ENCODE measurements at places on chromosomes 16 and 17.
A peak's percentile ranks its signal among the peaks of the same experiment; 100 is the strongest.

DNA sequence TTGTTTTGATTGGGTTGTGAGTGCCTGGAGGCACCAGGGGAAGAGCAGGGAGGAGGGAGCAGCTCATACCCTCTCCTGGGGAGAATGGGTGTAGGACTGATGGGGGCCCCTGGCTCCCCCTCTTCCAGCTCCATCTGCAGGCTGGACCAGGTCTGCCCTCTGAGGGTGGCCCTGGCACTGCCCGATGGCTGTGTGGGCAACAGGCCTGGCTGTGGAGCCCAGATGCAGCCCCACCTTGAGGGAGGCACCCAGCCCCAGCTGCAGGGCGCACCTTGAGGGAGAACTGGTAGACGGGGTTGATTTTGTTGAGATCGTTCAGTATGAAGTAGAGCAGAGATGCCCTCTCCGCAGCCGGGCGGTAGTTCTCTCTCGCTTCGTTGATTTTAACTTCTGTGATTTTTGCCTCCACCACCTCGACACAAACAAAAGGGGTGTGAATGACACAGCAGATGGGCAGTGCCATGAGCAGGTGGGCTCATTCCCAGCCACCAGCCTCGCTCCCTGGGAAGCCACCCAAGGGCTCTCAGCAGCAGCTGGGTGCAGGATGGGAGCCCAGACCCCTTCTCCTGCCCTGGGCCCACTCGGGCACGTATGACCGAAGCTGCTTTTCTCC lies 71.6 kb downstream of the PGS1 start:
- no peak for DNase-seq

DNA sequence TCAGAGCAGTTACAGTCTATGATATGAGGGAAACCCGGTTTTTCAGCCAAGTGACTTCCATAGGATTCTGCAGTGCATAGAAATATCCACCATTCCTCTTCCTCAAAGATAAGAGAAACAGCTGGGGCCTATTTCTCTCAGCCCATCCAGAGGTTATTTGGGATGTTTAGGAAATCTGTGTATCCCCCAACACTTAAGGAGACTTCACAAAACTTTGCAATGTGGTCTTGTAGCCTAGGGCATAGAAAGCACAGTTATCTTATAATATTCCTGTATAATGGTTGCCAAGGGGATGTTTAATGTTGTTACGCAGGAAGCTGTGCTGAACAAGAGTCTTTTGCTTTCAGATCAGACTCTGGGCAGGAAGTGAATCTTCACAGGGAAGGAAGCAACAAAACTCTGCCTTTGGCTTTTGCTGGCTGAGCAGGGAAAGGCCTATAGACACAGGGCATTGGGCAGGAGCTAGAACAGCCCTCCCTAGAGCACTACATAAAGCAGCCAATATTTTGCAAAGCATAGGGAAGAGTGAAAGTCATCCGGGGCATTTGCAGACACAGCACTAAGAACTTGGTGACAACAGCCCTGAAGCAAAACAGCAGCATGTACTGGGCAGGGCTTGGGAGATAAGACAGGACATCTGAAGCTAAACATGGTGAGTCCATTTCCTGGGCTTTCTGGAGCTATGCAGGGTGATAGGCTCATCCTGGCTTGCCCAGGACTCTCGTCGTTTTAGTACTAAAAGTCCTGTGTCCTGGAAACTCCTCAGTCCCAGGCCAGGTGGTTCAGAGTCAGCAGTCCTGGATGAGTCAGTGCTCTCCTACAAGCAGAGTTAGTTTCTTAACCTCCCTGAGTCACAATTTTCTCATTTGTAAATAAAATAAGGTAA lies 18.7 kb upstream of the BEAN1 start:
- no peak for DNase-seq

DNA sequence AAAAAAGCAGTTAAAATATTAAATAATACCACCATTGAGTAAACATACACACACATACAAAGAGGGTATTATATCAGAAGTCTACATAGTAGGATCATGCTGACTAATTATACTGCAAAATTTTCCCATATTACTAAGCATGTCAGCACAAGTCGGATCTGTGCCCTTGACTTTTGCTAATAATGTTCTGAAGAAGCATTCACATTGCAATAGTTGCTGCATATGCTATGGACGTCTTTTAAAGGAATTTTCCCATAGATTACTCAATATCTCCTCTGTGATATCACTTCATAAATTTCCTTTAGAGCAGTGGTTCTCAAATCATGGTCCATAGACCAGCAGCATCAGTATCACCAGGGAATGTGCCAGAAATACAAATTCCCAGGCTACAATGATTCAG lies 110.9 kb upstream of the NUDT7 start:
- no peak for DNase-seq

DNA sequence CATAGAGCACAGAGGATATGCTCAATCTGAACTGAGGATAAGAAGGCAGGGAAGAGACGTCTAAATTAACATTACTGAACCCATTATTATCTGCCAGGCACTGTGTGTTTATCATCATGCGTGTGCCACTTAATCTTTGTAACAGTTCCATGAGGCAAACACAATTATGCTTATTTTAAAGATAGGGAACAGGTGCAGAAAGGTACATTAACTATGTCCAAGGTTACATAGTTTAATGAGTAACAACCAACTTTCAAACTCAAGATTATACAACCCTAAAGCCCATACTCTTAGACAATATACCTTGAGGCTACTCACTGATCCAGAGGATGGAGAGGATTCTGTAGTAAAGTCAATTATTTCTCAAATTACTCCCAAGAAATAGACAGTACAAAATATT lies 43.2 kb downstream of the STH start:
- no peak for DNase-seq

DNA sequence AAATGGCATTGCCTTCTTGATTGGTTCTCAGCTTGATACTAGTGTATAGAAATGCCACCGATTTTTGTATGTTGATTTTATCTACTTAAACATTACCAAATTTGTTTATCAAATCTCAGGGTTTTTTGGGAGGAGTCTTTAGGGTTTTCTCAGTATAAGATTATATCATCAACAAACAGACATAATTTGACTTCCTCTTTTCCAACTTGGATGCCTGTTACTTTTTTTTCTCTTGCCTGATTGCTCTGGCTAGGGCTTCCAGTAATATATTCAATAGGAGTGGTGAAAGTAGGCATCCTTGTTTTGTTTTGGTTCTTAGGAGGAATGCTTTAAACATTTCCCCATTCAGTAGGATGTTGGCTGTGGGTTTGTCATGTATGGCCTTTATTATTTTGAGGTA lies 29.1 kb downstream of the EFCAB13 start:
- DNase-seq = no peak

GRCh38 chr17:73359352-73359751 lies 47.6 kb upstream of the CDC42EP4 start:
- DNase-seq = no peak

DNA sequence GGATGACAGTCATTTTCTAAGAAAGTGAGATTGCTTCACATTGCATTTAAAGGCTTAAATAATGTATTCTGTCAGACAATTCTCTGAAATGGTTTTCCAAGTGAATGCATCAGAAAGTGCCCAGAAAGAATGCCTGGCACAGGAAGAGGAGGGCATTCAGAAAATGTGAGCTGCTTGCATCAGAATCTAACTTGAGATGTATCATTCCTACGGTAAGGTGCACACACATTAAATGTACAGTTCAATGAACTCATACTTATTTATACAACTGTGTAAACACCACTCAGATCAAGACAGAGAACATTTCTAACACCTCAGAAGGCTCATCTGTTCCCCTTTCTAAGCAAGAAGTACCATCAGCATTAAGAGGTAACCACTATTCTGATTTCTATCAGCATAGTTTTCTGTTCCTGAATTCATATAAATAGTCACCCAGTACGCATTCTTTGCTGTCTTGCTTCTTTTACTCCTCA lies 638.0 kb downstream of the MAF start:
- no peak for DNase-seq

DNA sequence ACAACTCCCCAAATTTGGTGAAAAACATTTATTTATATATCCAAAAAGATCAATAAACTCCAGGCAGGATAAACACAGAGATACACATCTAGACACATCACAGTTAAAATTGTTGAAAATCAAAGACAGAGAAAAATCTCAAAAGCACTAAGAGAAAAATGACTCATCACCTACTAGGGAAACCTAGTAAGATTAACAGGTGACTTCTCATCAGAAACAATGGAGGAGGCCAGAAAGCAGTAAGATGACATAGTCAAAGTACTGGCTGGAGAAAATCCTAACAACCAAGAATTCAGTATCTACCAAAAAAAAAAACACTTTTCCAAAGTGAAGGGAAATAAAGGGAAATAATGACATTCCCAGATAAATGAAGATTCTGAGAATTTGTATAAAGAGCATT lies 33.8 kb downstream of the ULK2 start:
- DNase-seq = no peak

- DNase-seq = no peak
Measured at GRCh38 chr17:19269106-19269505, 31.9 kb downstream of the EPN2 start.

GRCh38 chr16:19379838-19380237 lies 37.8 kb upstream of the TMC5 start:
- DNase-seq = no peak

DNA sequence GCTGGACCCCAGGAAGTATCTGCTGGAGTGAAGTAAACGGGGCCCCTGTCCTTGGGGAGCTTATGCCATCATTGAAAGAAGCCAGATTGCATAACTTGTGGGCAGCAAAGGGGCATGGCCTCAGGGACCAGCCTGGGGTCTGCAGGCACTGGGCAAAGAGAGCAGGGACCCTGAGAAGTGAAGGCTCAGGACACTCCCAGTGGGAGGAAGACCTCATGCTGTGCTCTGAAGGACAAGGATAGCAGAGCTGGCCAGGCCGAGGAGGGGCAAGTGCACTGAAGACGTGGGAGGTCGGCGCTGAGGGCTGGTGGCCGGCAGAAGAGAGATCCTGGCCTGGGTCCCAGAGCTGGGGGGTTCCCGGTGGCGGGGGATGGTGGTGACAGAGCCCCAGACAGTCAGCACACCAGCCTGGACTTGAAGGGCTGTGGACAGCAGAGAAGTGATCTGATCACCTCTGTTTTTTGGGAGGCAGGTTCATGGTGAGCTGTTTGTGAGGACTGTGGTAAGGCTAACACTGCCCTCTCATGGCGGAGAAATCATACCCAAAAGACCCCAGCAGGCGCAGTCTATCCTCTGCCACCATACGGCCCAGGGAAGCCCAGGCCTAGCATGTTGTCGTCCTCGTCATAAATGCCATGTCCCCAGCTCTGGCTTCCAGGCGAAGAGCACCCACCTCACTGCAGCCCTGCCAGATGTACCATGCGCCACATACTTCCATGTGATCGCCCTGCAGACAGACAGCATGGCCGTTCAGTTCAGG lies 7.1 kb upstream of the CNP start:
- DNase-seq = no peak

DNA sequence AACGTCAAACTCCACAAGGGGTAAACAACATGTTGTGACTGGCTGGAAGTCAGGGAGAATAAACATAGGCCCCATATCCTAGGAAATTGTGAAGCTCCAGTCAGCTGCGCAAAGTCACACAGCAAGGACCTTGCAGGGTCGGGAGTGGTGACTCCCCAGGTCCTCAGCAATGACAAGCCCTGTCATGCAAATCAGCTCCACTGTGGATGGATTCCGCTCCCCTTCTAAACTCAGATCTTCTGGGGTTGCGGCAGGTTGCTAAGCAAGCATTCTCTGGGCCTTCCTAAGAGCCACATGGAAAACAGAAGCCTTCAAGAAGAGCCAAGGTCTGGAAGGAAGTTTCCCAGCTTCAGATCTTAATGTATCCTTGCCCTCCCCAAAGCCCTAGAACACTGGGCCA lies 28.9 kb upstream of the MYO18A start:
- no peak for DNase-seq

- DNase-seq = no peak
Measured at GRCh38 chr16:14015948-14016347, 55.2 kb upstream of the MRTFB start.

GRCh38 chr17:61389670-61390478 lies 9.8 kb upstream of the TBX2 start:
- no peak for DNase-seq

GRCh38 chr17:78798695-78799559 lies 16.9 kb upstream of the CYTH1 start:
- no peak for DNase-seq

GRCh38 chr17:4559139-4559791 lies 1.1 kb downstream of the GGT6 start:
- DNase-seq = no peak

DNA sequence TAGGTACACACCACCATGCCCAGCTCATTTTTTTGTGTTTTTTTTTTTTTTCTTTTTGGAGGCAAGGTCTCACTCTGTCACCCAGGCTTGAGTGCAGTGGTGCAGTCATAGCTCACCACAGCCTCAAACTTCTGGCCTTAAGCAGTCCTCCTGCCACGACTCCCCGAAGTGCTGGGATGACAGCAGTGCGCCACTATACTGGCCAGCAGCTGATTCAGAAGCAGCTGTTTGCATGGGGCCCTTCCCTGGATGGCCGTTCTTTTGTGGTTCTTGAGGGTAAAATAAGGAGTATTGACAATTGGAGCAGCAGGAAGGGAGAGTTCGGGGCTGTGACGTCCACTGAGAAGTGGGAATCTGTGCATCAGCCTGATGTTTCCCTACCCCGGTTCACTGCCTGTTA lies 41.6 kb downstream of the KIAA0513 start:
- DNase-seq = no peak

DNA sequence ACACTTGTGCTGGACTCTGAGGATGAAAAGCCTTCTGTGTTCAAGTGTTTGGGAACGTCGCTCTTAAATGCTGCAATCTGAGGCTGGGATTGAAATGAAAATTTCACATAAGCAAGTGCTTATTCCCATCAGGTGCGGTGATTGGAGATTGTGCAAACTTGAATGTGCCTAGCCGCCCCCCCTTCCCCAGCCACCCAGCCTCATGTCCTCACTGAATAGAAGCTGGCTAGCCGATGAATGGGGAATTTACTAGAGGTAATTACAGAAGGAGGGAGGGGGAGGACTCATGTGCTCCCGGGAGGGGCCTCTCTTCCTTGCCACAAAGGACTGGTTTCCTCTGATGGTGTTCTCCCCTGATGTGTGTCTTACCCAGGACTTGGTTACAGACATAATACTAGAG lies 544.8 kb upstream of the EEF2KMT start:
- DNase-seq = no peak

DNA sequence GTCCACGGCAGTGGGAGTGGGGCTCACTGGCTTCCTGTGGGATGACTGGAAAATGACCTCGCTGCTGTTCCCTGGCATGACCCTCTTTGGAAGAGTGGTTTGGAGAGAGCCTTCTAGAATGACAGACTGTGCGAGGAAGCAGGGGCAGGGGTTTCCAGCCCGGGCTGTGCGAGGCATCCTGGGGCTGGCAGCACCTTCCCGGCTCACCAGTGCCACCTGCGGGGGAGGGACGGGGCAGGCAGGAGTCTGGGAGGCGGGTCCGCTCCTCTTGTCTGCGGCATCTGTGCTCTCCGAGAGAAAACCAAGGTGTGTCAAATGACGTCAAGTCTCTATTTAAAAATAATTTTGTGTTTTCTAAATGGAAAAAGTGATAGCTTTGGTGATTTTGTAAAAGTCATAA lies 7.8 kb upstream of the RNF213 start:
- DNase-seq = peak; percentile 77
